Sigmoid colon (tissue), 7 donors: ENCODE measurements at places on chromosomes 11 and 22. TPM values are rescaled to one million over a fixed set of nuclear protein-coding genes. Genes with fewer than 3 reads are reported as not detected.

The KRTAP5-11 gene
- polyA plus RNA-seq: not detected

The ZBTB16 gene
- polyA plus RNA-seq: 9.9 TPM

The C22orf31 gene
- 0.60 TPM for polyA plus RNA-seq

The SMTNL1 gene
- polyA plus RNA-seq: not detected

The OR9G1 gene
- 1.8 TPM for polyA plus RNA-seq

The NRIP3 gene
- not detected for polyA plus RNA-seq
